NCI-H1105 treated with DMSO at 0.1 percent for 48 hours (cell line): ENCODE measurements at places on chromosomes 11 and 22.

DNA sequence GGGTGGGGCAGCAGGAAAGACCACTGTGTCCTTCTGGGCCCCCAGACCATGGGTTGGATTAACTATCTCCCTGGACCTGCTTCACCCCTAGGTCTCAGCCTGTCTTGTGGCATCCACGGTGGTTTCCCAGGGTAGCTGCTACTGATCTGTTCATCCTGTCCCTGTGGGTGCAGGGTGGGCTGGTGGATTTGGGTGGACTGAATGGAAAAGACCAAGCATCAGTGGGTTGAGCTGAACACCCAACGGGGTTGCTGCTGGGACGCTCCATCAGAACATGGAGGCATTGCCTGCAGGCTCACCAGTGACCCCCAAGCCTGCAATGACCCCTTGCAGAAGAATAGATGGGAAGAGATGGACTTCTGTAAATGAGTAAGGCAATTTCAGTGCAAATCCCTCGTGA, 812.1 kb downstream of the TBC1D22A start:
- DNase-seq: no peak

DNA sequence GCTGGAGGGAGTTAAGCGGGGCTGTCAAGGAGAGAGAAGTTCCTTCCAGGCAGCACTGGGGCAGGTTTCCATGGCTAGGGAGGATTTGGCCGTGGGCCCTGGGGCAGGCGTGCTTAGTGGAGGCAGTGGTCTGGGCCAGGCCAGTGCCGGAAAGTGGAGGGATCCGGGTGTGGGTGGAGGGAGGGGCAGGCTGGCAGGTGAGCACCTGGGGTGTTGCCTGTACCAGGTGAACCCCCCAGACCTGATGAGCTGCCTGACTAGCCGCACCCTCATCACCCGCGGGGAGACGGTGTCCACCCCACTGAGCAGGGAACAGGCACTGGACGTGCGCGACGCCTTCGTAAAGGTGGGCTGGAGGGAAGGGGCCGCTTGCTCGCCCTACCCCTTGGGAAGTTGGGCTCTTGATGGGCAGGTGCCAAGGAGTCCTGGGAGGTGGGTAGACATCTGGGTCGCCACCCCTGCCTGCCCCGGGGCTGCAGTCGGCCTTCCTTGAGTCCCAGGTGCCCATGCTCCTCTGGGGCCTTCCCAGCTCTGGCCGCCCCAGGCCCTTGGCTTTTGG, 32.0 kb downstream of the MYO7A start:
- no peak for DNase-seq

DNA sequence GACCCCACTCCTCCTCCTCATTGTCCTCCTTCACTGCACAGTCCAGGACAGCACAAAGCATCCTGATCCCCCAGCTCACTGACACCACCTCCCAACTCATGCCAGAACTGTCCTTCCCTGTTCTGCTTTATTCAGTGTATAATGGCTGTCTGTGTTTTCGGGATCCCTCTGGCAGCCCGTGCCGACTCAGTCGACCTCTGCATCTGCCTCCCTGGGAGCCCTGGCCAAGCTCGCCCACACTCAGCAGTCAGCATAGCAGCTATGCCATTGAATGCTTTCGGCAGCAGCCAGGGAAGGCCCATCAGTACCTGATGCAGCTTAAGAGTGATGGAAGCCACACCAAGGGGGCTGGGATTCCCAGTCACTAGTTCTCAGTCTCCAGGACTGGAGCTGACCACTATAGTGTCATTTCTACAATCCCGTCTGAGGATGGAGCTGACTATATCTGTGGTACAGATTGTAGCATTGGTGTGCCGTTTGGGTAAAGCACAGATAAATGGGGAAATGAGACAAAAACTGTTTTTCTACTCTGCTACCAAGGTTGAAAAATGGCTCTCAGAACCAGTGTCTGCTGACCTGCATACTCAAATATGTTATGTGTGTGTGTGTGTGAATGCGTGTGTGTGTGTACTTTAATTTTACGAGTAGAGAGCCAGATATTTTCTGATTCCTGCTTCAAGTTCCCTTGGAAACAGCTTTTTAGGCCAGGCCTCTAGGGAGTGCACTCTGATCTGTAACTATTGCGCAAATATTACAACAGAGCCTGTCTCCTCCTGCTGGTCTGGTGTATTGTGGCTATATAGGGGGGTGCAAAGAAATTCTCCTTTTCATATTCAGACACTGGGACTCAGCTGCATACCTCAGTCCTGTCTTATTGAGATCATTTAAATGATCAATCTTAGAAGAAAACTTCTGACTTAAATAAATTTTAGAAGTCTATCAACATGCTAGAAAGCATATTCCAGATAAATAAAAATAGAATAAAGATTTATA, 78.8 kb upstream of the TOP3B start:
- DNase-seq: no peak

DNA sequence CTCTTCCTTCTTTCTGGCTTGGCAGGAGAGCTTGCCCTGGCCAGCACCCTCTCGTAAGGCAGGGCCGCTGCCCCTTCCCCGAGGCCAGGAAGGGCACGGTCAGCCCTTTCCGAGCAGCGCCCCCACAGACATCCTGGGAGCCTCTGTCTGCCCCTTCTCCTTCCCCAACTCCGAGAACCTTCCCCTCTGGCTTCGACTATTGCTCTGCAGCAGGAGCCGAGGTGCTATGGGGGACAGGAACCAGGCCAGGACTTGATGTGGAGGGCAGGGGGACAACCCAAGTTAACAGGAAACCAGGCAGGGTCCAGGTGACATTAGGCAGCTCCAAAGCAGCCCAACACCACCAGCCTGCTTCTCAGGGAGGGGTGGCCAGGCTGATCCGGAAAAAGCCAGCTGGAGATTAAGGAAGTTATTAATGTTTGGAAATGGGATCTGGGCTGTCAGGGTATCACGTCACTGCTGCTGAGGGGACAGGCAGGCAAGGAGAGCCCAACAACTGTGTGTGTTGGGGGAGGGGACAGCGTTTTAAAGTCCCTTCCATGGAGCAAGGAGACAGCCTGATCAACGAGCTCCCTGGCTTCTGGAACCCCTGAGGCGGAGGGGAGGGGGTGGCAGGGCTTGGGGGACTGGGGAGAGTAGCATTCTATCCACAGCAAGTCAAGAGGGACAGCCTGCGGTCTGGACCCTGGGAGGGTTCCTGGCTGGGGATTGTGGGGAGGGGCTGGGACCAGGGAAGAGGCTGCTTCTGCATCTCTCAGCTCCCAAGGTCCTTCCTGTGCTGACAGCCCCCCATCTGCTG, 27.3 kb downstream of the SYT7 start:
- DNase-seq: no peak

GRCh38 chr22:22880645-22881044, 7.0 kb upstream of the IGLL5 start:
- no peak for DNase-seq

DNA sequence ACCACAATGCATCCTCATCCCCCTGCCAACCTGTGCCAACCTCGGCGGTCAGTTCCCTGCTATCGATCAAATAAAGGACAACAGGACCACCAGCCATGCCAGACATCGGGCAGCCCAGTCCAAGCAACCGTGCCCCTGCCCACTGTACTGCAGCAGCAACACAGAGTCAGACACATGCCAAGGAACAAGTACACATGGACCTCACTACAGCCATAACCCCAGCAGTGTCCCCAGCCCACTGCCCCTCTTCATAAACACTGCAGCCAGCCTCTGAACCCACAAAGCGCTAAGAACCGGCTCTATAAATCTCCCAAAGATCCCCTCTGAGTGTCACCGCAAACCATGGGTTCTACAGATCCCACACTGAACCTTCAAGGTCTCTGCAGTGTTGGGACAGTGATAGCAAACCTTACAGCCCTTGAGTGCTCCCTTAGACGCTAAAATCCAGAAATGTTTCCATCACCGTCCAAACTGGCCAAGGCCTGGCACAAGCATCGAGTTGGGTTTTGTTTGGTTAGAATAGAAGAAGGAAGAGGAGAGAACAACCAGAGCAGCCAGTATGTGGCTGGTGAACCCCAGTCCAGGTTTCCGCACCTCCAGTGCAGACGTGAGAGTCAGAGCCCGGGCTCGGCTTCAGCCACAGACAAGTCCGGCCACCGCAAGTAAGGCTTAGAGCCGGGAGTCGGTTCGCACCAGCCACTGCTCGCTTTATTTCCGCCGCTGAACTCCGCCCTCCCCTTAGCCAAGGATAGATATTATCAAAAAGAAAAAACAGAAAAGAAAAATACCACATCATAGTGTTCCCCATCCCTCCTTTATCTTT, 7.9 kb downstream of the PAX6 start:
- DNase-seq: no peak

DNA sequence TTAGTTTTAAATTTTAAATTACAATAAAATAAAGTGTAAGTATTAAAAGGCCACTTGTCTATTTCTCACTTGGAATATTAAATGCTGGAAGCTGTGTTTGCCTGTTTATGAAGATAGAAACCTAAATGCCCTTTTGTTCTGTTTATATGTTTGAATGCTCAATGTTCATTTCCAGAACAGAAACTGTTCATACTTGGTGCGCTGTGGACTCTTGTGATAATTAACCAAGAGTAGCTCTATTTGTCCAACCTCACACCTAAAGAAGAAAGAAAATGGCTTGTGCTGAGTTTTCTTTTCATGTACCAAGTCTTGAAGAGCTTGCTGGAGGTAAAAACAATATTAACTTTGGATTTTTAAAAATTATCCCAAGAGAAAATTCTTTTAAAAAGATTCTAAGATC, 5.7 kb downstream of the C11orf54 start:
- DNase-seq: no peak

- no peak for DNase-seq
These were observed 1.4 kb downstream of the RIC8A start for GRCh38 chr11:208917-209260.

- DNase-seq: peak; percentile 67
These were observed 33.0 kb downstream of the SERGEF start for GRCh38 chr11:17979770-17980371.

GRCh38 chr11:14029971-14030920, 67.7 kb downstream of the SPON1 start:
- DNase-seq: peak; percentile 86

DNA sequence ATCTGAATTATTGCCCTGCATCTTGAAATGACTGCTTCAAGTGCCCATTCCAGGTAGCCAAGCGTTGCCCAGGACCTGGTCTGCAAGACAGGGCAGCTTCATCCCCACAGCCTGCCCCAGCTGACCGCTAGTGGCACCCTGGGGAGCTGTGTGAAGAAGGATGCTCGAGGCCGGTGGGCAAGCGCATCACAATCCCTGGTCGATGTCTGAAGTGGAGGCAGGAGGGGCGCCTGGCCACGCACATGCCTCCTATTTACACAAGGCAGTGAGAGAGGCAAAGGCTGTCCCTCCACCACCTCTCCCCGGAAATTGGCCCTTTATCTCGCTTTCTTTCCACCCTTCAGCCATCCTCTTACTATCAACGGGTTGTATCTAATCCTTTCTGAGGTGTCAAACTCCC, 28.1 kb upstream of the PHF21A start:
- no peak for DNase-seq

DNA sequence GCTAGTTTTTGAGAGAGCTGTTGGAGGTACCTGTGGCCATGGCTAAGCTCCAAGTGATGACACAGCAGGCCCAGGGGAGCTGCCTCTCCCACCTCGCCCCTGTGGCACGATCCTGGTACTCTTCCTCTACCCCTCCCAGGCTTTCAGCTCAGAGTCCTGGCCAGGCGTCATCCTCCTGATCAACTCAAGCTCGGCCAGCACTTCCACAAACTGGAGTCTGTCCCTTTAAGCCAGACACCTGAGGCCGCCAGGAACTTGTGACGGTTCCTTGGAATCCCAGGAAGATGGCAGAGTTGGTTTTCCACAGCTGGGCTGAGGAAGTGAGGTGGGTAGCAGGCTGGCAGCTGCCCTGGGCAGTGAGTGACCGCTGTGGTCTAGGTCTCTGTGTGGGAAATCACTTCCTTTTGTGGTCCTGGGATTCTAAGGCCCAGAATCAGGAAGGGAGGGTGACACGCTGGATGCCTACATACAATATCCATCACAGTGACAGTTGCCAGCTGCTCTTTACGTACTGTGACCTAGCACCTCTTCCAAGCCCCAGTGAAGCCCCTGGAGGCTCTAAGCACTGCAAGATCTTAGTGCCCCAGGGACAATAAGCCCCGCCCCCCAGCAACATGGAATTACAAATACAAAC, 3.2 kb upstream of the CST6 start:
- DNase-seq: no peak

- DNase-seq: no peak
These were observed 817 bp downstream of the ARL2 start for GRCh38 chr11:65014726-65015227.

- DNase-seq: no peak
These were observed 80.1 kb downstream of the ADAMTS15 start for GRCh38 chr11:130528298-130529261.

DNA sequence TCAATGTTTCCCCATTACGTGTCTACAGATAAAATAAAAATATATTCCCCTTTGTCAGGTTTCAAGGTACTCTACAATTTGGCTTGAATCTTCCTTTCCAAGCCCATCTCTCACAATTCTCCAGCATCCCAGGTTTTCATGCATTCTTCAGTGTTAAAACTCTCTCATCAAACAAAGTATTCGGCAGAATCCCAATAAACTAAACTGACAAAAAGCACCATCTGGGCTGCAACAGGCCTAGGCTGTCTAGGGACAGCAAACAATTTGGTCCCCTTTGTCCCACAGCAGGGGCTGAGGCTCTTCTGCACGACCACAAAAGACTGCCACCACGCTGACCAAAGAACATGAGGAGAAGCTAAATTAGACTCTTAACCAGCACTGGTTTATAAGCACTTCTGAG, 159.4 kb downstream of the CADM1 start:
- no peak for DNase-seq

GRCh38 chr11:3121416-3121815, 43.7 kb downstream of the OSBPL5 start:
- no peak for DNase-seq

GRCh38 chr22:29733362-29734201, 13.8 kb downstream of the CABP7 start:
- peak; percentile 52 for DNase-seq

GRCh38 chr11:10413268-10413667, 41.8 kb upstream of the AMPD3 start:
- no peak for DNase-seq

DNA sequence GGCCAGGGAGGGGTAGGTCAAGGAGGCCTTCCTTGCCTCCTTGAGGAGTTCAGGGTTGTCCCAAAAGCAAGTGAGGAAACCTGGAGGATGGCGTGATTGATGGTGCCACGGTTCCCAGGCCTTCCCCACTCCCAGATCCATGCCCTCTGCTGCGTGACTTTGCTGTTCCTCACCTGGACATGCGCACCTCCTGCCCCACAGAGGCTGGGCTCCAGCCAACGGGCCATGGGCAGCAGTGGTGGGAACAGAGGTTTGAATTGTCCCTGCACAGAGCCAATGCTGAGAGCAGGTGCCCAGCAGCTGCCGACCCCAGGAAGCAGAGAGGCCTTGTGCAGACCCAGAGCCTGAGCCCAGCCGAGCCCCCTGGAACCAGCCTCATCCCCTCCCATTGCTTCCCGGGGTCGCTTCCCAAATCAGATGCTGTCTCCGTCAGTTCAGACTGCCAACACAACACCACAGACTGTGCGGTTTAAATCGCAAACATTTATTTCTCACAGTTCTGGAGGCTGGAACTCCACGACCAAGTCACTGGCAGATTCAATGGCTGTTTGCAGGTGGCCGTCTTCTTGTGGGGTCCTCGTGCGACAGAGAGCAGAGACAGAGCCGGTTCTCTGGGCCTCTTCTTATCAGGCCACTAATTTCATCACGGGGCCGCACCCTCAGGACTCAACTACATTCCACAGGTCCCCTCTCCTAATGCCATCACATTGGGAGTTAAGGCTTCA, 6.2 kb upstream of the LINC01488 start:
- DNase-seq: no peak

GRCh38 chr11:86192519-86193257, 51.9 kb upstream of the EED start:
- peak; percentile 98 for DNase-seq

GRCh38 chr11:95522874-95523273, 266.7 kb downstream of the FAM76B start:
- DNase-seq: no peak
